Neural progenitor cell (in vitro differentiated cells): ENCODE measurements at places on chromosomes 12 and 14. TPM values are rescaled to one million over a fixed set of nuclear protein-coding genes. Genes with fewer than 3 reads are reported as not detected.

The ST8SIA1 gene
- 1.8 and 1.9 TPM in 2 replicates for total RNA-seq

- peak; percentile 62 for DNase-seq
Measured at GRCh38 chr14:66495218-66496098, 9.3 kb downstream of the CCDC196 start.

The PRDM4 gene
- total RNA-seq, result 19.3 and 21.9 TPM in 2 replicates

DNA sequence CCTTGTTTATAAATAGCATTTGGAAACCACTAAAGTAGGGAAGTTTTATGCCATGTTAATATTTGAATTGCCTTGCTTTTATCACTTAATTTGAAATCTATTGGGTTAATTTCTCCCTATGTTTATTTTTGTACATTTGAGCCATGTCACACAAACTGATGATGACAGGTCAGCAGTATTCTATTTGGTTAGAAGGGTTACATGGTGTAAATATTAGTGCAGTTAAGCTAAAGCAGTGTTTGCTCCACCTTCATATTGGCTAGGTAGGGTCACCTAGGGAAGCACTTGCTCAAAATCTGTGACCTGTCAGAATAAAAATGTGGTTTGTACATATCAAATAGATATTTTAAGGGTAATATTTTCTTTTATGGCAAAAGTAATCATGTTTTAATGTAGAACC, 4.4 kb downstream of the RAN start:
- DNase-seq, result no peak

GRCh38 chr14:52319919-52320318, 5.8 kb downstream of the PTGER2 start:
- no peak for DNase-seq

DNA sequence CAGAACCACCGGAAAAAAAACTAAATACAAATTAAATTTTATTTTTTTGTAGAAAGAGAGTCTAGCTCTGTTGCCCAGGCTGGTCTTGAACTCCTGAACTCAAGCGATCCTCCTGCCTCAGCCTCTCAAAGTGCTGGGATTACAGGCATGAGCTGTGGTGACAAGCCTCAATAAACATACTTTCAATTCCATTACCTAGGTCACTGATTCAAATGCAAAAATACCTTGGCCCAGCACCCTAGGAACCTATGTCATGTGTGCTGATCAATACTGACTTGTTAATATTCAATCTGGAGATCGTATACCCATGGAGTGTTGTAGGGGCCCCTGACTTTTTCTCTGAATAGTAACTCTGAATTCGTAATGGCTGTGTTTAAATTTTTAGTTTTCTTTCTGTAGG, 7.1 kb upstream of the TMEM30B start:
- DNase-seq, result no peak

- DNase-seq, result no peak
Measured at GRCh38 chr14:96576937-96577336, 74.8 kb downstream of the PAPOLA start.

- no peak for DNase-seq
Measured at GRCh38 chr12:124765581-124766489, 97.8 kb downstream of the SCARB1 start.

GRCh38 chr14:51298895-51299294, 58.8 kb downstream of the TMX1 start:
- no peak for DNase-seq
